NCI-H1092 treated with DMSO at 0.1 percent for 48 hours (cell line): ENCODE measurements at places on chromosomes 2 and 18.

GRCh38 chr2:173986805-173987204 lies 21.6 kb upstream of the SP3 start:
- DNase-seq, result no peak

- DNase-seq, result no peak
These were observed 83.6 kb downstream of the CTNNA2 start for GRCh38 chr2:79596403-79596802.

- DNase-seq, result no peak
These were observed 15.1 kb downstream of the CYS1 start for GRCh38 chr2:10064932-10065772.

- DNase-seq, result no peak
These were observed 59.4 kb upstream of the LRPPRC start for GRCh38 chr2:44055229-44055628.

GRCh38 chr2:52879561-52879960 lies 888.0 kb upstream of the CHAC2 start:
- no peak for DNase-seq

GRCh38 chr2:145841973-145842372 lies 1322.1 kb upstream of the ZEB2 start:
- DNase-seq, result no peak

DNA sequence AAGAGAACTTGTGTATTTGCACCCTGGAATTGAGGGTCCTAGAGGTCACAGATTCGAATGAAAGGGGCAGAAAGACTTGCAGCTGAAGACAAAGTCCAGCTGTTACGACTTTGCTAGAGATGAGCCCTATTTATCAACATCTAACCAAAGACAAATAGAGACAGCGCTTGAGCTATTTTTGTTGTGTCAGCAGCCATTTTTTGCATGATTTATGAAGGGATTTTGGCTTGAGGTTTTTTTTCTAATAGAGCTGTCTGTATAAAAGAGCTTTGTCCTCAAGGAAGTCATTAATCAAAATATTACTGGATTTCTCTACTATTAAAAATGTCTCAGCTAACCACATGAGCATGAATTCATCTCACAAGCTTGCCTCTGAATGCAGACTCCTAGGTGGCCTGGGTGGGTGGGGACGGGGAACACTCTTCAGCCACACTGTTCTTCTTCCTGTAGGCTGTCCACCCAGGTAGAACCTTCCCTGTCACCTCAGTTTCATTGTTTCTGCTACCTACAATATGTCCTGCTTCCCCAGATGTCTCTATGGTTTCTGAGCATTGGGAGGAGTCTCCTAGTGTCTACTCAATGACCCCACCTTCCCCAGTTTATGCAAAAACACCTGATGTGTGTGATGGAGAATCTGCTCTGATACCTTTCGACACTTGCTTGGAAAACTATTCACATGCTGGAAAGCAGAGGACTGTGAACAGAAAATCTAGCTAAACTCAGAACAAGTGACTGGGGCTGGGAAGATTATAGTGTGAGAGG lies 7.2 kb upstream of the CD226 start:
- no peak for DNase-seq

DNA sequence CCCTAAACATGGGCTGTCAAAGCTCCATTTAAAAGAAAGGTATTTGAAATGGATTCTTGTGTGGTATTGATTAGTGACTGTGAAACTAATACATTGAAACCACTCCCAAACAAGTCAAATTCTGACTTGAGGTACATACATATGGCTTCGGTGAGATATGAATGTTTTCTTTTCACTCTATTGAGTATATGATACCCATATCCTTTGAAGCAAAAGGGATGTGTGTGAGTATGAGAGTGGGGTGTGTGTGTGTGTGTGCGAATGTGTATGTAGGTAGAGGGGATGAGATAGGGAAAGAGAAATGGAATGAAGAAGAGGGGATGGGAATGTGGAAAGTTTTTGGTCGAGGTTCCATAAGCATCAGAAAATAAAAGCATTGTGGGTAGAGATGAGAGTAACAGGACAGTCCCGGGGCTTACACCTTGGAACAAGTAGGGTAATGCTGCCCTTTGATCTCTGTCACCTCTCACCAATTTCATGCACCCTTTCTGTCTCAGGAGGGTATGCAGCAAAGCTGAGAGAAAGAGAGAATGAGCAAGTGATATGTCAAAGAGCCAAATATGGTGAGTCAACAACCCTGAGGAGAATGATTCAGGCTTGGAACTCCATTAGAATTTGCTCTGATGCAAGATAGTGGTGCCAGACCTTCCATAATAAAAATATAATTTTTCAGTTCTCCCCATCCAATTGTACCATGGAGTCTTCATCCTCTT lies 64.0 kb upstream of the ZEB2 start:
- no peak for DNase-seq

- DNase-seq, result no peak
These were observed 110.4 kb upstream of the SCN1A start for GRCh38 chr2:166238176-166238575.

DNA sequence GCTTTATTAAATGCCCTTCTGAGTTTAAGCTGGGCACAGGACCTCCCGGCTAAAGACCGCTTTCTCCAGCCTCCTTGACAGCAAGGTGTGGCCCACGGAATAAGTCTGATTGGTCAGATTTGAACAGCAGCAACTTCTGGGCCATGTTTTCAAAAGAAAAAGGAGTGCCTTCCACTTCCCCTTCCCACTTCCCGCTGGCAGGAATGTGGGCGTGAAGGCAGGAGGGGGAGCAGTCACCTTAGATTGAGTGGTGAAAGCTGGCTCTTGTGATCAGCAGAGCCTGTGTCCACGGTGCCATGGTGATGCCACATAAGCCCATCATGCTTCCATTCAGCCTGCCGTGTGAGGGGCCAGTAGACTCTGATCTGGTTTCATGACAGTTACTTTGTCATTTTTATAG lies 136.6 kb upstream of the GLI2 start:
- DNase-seq, result no peak

GRCh38 chr2:200302940-200303727 lies 3.4 kb upstream of the SPATS2L start:
- no peak for DNase-seq

DNA sequence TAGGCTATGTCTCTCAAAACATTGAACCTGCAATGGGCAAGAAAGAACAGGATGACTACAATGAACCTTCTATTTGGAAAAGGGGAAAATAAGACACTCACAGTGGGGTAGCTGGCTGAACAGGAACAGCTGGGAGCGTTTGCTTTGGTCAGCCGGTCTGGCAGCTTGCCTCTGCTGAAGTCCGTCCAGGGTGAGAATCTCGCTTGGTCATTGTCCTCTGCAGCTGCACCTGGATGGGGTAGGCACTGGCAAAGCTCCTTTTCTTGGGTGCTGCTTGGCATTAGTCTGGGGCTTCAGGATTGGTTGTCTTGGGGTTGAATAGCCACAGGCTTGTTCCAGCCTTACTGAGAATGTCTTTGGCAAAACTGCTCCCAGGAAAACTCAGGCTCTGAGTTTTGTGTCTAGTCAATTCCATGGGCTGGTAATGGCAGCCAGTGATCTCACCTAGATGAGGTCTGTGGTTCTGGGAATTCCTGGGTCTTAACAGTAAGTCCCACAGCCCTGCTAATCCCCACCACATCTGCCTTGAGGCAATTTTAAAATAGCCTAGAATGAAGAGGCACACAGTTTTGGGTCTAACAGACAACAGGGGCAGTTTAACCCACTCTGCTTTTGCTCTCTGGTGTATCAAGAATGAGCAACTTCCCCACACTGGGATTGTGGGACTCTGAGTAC lies 13.4 kb downstream of the NEDD4L start:
- DNase-seq, result peak; percentile 20

- DNase-seq, result no peak
These were observed 427.5 kb upstream of the CDH20 start for GRCh38 chr18:60905699-60906098.

DNA sequence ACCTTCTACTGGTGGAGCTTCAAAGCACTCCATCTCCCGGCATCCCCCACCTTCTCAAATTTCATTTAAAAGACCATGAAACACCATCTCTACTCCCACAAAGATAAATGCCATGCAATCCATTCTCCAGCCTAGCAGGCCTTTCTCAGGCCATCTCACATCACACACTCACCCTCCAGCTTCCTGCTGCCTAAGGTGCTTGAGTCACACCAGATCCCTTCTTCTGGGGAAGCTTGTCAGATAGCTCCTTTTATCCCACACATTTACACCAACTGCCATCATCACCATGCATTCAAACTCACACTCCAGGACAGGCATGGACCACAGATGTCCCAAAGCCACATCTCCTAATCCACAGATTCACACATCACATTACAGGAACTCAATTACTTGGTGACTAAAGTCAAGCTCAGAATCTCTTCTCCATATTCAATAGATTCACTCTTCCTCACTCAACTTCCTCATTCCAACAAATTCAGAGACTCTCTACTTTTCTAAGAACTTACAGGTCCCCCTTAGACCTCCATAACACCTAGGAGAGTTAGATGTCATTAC lies 292.5 kb downstream of the TNS1 start:
- no peak for DNase-seq

GRCh38 chr18:74562775-74563174 lies 28.5 kb downstream of the CNDP1 start:
- no peak for DNase-seq

DNA sequence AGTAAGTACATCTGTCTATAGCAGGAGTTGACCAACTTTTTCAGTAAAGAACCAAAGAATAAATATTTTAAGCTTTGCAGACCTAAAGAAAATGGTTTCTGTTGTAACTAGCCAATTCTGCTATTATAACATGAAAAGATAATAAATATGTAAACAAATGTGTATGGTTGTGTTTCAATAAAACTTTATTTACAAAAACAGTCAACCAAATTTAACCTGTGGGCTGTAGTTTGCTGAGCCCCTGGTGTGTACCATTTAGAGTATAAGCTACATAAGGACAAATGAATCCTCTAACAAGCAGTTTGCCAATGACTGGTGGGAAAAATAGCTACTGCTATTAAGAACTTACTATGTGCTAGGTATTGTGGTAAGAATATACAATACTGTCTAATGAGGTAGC lies 79.4 kb downstream of the MAIP1 start:
- no peak for DNase-seq

- no peak for DNase-seq
These were observed 293.0 kb downstream of the KCNS3 start for GRCh38 chr2:18171191-18172139.

- DNase-seq, result no peak
These were observed 52.2 kb upstream of the TGIF1 start for GRCh38 chr18:3397786-3398185.

GRCh38 chr2:32806857-32807256 lies 139.9 kb upstream of the LTBP1 start:
- DNase-seq, result no peak
